ENCODE measurements at places on chromosomes 16 and 17.

DNA sequence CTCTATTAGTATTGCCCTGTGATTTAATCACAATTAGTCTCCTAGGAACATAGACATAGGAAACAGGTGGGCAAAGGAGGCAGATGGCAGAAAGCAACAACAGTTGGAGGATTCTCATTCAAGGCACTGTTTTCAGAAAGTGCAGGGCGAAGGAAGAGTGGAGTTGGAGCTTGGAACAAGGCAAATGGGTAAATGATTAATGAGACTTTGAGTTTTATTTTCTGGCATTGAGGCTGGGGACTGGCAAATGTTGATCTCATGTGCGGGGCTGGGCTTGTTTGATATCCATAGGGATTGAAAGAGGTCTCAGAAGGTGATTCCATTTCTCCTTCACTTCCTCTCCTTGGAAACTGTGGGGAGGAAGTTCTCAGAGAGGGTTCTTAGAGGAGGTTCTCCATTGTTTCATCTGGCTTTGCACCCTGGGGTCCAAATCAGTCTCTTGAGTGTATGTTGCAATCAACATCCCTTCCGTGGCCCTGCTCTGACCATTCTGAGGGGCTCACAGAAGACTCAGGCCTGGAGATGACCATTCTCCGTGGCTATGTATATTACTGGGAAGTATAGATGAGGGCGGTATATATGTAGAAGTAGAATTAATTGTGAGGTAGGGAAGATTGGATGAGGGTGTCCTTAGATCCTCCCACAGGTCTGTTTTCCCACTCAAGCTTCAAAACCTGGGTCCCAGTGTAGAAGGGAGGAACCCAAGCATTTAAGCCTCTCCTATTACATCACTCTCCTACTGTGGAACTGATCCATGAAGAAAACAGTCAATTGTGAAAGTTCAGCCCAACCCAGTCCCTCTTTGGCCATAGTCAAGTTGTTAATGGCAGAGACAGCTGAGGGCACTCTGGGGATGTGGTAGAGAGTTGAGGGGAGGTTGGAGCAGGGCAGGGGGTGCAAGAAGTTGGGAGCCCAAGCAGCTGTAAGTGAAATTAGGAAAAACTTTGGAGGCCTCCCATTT is 36.5 kb upstream of the SRSF1 start:
- no peak for DNase-seq

- DNase-seq = no peak
Measured at GRCh38 chr17:61063528-61063927, 336.1 kb upstream of the TBX2 start.

DNA sequence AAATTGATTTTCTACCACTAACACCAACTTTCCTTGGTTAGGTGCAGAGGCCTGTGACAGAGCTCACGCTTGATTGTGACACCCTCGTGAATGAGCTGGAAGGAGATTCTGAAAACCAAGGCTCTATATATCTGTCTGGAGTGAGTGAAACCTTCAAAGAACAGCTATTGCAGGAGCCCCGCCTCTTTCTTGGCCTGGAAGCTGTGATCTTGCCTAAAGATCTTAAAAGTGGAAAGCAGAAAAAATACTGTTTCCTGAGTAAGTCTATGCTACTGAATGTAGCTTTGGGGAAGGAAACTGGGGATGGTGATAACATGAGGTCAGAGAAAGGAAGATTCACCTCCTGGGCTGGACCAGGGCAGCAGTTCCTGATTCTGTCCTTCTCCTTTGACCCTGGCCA is 38.3 kb downstream of the REXO5 start:
- no peak for DNase-seq

DNA sequence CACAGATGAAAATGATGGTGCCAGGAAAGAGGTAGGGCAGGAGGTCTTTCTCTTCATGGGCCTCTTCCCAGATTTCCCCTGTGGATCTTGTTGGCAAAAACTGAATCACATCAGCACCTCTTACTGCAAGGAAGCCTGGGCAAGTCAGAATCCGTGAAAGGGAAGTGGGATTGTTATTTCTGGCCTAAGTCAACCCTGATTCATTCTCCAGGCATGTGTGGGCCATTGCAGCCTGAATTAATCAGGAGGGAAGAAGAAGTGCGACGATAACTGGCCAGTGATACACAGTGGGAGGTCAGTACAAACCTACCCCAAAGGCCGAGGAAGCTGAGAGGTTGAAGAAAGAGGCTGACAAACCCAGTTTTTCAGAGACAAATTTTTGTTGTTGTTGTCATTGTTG is 17.9 kb upstream of the NSMCE1 start:
- DNase-seq = no peak

- DNase-seq = no peak
Measured at GRCh38 chr17:64183815-64184214, 53.9 kb upstream of the ERN1 start.

- DNase-seq = no peak
Measured at GRCh38 chr17:29891131-29891530, 38.9 kb downstream of the SSH2 start.

Measured in cerebellar nuclear complex (tissue), 1 donor.